NB4 (cell line): ENCODE measurements at places on chromosomes 2 and 18.

- DNase-seq: no peak
Observed at GRCh38 chr2:113922335-113922734, 32.4 kb downstream of the ACTR3 start.

GRCh38 chr2:99903981-99904380 lies 238.4 kb downstream of the AFF3 start:
- no peak for DNase-seq

DNA sequence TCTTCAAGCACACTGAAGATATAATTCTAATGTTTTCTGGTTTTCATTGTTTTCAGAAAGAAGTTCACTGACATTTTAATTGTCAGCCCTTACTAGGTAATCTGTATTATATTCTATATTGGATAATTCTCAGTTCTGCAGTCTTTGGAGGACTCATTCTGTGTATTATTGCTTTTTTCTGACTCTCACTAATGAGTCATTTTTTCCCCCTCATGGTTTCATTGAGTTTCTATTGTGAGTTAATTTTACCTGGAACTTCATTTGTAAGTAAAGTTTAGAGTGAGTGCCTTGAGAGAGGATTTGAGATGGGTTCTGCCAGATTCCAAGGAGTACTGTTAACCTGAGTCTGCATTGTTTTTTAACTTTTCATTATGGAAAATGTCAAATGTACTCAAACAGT lies 90.4 kb upstream of the LYPD1 start:
- DNase-seq: no peak

- DNase-seq: no peak
Observed at GRCh38 chr2:8571301-8571791, 110.5 kb upstream of the ID2 start.

DNA sequence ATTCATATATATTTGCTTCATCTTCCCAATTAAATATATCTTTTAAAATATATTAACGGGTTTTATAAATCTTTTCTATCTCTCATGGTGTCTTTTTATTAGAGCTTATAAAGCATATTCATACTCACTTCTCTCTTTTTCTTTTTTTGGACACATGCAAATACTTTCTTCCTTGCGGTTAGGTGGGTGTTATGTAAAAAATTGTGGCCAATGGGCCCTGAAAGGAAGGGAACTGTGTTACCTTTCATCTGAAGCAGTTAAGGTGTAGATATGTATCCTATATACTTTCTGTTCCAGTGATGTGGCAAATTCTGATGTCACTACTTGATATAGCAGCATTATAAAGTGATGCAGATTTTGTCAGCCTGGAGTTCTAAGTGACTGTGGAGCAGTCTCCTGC lies 714.5 kb downstream of the PLCL1 start:
- DNase-seq: no peak

DNA sequence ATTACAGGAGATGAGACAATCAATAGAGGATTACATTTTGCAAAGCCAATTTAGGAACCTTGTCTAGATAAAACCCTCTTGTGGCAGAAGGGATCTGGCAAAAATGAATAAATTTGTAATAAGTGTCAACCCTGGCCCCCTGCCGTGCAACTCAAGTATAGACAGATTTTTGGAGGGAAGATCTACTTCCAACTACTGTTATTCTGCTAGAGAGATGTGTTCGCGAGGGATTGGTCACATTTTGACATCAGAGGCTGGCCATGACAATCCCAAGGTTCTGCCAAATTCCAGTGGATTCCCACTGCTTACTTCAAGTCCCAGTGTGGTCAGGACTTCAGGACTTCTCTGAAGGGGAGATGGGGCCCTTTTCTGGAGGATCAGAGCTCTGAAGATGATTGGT lies 192.6 kb downstream of the SH3RF3 start:
- DNase-seq: no peak
